ENCODE measurements at places on chromosomes 1 and 21.

- DNase-seq = no peak
Observed at GRCh38 chr1:206792939-206793607, 20.8 kb upstream of the IL10 start.

DNA sequence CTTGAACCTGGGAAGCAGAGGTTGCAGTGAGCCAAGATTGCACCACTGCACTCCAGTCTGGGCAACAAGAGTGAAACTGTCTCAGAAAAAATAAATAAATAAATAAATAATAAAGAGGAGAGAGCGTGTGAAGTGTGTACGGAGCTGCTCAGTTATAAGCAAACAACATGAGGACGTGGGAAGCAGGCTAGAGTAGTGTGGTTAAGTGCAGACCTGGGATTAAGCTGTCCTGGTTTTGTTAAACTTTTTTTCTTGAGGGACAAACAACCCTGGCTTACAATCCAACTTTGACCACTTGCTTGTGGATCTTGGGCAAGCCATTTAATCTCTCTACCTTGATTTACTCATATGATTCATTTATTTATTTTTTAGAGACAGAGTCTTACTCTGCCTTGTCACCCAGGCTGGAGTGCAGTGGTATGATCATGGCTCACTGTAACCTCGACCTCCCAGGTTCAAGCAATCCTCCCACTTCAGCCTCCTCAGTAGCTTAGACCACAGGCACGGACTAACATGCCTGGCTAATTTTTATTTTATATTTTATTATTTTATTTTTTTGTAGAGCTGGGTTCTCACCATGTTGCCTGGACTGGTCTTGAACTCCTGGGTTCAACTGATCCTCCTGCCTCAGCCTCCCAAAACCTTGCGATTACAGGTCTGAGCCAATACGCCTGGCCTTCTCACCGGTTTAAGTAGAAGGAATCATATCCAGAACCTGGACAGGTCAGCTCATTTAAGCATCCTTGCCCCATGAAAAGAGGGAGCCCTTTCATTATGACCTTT is 52.7 kb downstream of the RPS6KA1 start:
- no peak for DNase-seq

DNA sequence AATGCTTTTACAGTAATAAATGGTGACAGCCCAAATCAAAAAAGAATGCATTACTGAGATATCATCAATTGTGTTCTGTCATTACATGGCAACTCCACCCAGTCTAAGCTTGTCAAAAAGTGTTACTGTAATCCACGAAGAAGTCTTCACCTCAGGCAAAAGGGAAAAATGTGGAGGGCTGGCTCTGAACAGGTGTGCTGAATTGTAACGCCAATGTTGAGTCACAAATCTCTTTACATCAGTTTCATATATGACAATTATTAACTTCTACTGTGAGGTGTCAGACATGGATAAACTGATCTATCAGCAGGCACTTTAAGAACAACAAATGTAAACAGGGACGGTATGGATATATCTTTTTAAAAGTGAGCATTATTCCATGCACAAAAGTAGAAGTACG is 98.5 kb upstream of the DMRTA2 start:
- DNase-seq = no peak

DNA sequence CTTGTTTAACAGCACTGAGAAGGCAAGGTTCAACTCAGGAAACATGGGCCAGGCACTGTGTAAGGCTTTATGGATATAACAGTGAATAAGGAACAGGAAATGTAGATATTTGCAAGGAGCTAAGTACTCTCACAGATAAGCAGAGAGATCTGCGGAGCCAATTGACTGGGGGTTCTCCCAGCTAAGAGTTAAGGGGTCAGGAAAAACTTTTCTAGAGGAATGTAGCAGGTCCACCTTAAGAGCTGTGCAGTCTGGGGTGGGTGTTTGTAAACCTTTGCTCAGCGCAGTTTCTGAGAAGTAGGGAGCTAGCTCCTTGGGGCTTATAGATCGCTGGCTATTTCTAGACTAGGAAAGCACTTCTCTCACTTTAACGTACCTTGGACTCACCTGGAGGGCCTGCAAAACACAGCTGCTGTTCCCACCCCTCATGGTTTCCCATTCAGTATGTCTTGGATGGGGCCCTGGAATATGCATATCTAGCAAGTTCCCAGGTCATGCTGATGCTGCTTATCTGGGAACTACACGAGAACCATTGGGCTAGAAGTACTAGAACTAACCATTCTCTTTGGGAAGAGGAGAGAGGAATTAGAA is 51.7 kb downstream of the TLCD4 start:
- DNase-seq = peak; percentile 59

- no peak for DNase-seq
Observed at GRCh38 chr1:182447660-182448059, 2.3 kb upstream of the RGSL1 start.

- peak; percentile 64 for DNase-seq
Observed at GRCh38 chr1:207981976-207982375, 71.1 kb upstream of the CD34 start.

GRCh38 chr1:15885701-15886610 is 38.4 kb downstream of the SPEN start:
- peak; percentile 85 for DNase-seq

DNA sequence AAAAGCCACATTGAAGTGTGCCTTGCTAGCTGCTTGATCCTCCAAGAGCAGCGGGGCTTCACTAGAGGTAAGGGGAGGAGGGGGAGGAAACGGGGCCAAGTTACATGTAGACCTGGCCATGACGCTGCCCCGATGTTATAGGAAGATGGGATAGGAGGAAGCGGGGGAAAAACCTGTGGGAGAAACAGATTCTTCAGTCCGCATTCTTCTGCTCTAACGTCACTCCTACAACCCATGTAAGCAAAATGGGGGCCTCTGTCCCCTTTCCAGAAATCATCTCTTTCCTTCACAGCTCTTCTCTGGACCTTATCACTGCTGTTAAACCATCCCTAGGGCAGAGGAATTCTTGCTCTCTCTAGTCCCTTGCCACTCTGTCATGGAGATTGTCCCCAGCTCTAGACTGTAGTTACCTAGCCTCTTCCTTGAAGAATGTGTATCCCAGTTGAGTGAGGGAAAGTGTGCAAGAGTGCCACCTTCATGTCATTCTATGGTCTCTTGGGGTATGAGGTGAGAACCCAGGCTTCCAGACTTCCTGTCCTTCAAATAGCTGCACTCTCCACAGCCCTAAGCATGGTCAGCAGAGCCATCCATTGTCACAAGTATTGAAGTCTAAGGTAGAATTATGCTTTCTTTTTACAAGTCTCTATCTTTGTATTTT is 11.4 kb downstream of the PLEKHO1 start:
- DNase-seq = no peak

DNA sequence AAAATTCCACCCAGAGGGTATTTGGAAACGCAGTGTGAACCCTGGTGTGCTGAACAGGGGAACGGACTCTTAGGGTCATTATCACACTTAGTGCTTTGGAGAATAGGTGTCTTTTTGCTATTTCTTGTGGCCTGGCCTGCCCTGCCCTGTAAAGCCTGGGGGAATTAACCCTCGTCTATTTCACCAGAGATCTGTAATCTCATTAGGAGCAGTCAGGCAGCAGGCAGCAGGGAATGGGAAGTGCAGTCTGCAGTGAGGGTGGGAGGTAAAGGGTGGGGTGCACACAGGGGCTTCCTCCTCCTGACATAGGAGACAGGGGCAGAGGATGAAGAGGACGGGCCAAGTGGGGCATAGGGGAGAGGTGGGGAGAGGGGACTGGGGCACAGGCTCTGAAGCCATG is 1.1 kb upstream of the SLC1A7 start:
- DNase-seq = no peak

DNA sequence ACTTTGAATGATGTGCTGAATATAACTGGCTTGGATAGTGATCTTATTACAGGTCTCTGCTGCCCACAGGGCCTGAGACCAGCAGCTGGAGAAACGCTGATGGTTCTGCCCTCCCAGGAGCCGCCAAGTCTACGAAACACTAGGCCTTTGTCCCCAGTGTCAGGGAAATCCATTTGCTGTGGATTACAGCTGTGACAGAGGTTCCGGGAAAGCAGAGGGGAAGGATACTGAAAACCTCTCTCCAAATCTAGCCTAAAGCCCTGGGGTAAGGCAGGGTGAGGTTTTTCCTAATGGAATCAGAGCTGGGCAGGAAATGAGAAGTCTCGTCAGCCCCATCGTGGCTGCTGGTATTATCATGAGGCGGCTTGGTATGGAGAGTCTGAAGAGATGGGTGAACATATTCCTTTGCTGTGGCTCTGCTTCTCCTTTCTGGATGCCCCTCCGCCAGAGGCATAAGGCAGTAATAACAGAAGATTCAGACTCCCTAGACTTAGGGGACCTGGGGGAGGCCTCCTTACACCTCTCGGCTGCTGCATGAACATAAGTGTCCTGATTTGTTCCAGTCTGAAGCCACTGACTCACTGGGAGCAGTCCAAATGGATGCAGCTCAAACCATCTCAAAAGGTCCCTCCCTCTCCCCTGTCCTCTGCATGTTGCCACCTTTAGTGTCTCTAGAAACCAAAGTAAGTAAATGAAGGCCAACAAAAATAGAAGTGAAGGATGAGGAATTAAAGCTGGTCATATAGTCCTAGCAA is 48.1 kb downstream of the PHC2 start:
- DNase-seq = no peak

- DNase-seq = no peak
Observed at GRCh38 chr1:193036337-193037047, 22.7 kb downstream of the UCHL5 start.

DNA sequence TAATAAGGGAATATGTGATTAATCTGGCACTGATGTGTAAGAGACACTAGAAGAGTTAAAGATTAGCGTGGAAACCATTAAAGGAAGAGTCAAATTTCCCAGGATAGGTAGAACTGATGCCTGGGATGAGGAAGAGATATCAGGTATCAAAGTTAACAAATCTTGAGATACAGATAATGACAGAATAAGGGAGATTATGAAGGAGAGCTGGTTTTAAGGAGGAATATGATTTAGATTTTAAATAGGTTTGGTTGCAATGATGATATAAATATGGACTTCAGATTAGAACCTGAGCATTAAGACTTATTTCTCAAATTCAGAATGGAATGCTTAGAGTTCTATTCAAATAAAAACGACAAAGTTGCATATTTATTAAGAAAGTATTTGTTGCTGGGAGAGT is 26.2 kb downstream of the MAGI3 start:
- peak; percentile 13 for DNase-seq

DNA sequence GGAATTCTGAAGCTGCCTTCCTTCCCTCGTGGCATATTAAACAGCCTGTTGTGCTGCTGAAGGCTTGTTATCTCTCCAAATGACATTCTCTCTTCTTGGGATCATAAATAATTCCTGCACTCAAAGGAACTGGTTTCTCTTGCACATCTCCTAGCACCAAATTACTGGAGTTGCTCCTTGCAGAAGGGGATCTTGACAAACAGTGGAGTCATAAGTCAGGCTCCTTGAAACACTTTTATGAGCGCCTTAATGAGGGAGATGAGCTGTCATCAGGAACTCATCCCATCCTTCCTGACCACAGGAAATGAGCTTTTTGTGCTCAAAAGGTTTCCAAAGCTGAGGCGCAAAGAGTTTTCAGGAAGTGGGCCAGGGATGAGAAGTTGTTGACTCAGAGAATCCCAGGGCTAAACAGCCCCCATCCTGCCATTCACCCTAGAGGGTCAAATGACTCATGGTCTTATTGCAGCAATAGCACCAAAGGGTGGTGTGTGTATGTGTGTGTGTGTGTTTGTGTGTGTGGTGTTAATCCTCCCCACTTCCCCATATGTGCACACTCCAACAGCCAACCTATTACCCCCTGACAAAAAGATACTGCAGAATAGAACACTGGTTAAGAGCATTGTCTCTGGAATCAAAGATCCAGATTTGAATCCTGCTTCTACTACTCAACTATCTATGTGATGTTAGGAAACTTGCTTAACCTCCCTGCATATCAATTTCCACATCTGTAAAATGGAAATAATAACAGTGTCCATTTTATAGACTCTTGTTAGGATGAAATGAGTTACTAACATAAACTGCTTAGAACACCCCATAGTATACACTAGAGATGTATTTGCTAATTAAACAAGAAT is 2.8 kb upstream of the PHC2 start:
- DNase-seq = peak; percentile 31

GRCh38 chr1:225152061-225152460 is 222.6 kb downstream of the DNAH14 start:
- DNase-seq = no peak

Measured in K562 (cell line).